NCI-H1417 (cell line): ENCODE measurements at places on chromosomes 1 and 21.
A peak's percentile ranks its signal among the peaks of the same experiment; 100 is the strongest.

GRCh38 chr1:8161546-8162105 is 135.5 kb upstream of the ERRFI1 start:
- no peak for DNase-seq

GRCh38 chr1:6471086-6471969 is 5.4 kb upstream of the TNFRSF25 start:
- no peak for DNase-seq

GRCh38 chr21:33640697-33641351 is 717 bp downstream of the CRYZL1 start:
- peak; percentile 89 for DNase-seq

- DNase-seq: no peak
Measured at GRCh38 chr1:30012455-30013440, 710.6 kb downstream of the MATN1 start.

DNA sequence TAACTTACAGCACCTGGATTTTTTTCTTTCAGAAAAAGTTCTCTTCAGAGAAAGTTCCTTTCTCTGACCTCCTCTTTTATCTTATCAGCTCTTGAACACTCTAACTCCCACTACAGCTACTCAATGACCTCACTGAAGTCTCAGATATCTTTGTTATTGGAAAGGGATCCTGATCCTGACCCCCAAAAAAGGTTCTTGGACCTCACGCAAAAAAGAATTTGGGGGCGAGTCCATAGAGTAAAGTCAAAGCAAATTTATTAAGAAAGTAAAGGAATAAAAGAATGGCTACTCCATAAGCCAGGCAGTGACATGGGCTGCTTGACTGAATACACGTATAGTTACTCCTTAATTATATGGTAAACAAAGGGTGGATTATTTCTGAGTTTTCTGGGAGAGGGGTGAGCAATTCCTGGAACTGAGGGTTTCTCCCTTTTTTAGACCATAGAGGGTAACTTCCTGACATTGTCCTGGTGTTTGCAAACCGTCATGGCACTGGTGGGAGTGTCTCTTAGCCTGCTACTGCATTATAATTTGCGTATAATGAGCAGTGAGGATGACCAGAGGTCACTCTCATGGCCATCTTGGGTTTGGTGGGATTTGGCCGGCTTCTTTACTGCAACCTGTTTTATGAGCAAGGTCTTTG is 44.2 kb downstream of the WDR64 start:
- DNase-seq: no peak
